ENCODE measurements at places on chromosomes 5 and 9.

- DNase-seq = no peak
Measured at GRCh38 chr5:59115345-59115744, 532.5 kb downstream of the RAB3C start.

DNA sequence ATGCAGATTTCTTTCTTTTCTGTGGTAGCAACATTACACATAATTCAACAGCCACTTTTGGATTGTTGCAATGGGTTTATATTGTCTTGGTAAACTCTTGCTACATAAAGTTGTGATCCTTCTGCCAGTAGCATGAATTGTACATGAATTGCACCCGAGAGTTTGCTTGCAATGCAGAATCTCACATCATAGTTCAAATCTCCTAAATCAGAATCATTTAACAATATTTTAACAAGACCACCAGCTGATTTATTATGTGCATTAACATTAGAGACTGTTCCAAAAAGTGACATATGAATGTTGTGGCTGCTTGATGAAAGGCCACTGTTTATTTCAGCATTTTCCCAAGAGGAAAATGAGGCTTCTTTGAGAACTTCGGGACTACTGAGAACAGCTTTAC is 1491.8 kb upstream of the NUDT12 start:
- no peak for DNase-seq

DNA sequence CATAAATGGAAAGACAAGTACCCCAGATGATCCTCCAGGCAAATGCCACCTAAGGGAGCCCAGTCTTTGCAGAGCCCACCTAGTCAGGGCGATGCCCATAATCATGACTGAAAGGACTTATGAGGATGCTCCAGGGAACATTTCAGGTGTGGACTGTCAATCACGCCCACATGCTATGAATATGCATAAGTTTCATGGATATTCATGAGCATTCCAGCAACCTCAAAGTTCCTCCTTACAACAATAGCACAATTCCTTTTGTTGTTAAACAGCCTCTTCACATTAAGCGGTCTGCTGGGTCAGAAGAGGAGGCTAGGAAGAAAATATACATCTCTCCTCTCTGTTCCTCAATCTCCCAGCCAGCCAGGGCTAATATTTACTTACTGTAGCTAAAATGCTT is 161.6 kb downstream of the C5orf15 start:
- DNase-seq = no peak

GRCh38 chr5:44869928-44870327 is 61.2 kb downstream of the MRPS30 start:
- no peak for DNase-seq

- peak; percentile 68 for DNase-seq
Measured at GRCh38 chr5:176629853-176630680, at the start of the genes EIF4E1B and SNCB. TSS of gene EIF4E1B (plus strand) at chr5:176630675. CDS start at chr5:176642788, 12,113 bp downstream. TSS of gene SNCB (minus strand) at chr5:176630534. CDS start at chr5:176629654, 880 bp downstream.
